ENCODE measurements at places on chromosomes 3 and 15. TPM values are rescaled to one million over a fixed set of nuclear protein-coding genes. Genes with fewer than 3 reads are reported as not detected.

UCN2 gene
- 6.0 TPM for total RNA-seq

DNA sequence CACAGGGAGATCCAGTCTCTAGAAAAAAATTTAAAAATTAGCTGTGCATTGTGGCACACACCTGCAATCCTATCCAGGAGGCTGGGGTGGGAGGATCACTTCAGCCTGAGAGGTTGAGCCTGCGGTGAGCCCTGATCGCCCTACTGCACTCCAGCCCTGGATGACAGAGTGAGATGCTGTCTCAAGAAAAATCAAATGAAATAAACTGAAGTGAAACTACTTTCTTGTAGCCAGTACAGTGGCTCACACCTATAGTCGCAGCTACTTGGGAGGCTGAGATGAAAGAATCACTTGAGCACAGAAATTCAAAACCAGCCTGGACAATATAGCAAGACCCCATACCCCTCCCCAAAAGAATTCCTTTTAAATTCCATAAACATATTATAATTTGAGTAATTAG, 35.4 kb downstream of the SMARCC1 start:
- DNase-seq, result no peak

DNA sequence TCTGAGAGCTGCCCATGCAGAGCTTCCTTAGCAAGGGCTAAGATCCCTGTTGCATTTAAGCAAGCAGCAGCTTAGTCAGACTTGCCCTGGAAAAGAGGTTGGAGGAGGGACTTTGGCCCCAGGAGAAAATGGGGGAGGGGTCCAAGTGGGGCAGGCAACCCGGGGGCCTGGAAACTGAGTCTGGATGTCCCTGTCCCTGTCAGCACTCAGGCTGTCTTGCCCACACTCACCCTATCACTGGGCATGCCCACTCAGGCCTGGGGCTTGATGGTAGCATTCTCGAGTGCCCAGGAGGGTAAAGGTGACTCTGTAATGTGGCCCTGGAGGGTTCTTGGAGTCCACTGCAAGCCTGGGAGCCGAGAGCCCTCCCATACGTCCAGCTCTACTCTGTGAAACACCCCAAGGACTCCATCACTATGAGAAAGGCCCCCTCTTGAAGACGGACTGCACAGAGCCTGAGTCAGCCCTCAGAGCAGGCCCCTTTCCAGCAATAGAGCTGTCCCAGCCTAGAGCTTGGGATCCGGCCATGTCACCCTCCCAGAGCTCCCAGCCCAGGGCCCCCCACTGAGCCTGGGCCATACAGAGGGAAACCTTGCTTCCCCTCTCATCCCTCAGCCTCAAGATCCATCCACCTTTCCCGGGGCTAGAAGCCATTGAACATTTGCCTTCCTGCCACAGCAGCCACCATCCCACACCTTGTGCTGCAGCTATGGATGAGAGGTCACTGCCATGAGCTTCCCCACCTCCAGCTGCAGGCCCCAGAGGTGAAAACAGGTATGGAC, 13.4 kb downstream of the MYL3 start:
- DNase-seq, result no peak

- DNase-seq, result peak; percentile 34
Observed at GRCh38 chr3:12287727-12288181, 1.1 kb upstream of the PPARG start.

DNA sequence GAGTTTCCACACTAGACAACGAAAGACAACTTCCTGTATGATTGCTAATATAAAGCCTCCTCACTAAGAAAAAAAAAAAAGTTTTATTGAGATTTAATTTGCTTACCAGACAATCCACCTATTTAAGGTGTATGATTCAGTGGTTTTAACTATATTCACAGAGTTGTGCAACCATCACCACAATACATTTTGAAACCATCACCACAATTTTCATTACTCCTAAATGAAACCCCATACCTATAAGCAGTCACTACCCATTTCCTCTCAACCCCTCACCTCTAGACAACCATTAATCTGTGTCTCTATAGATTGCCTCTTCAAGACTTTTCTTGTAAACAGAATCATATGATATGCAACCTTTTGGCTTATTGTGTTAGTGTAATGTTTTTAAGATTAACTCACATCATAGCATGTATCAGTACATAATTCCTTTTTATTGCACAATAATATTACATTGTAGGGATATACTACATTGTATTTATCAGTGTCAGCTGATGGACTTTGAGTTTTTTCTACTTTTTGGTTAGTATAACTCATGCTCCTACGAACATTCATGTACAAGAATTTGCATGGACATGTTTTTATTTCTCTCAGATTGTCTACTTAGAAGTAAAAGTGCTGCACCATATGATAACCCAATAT, 339.7 kb downstream of the NLGN1 start:
- no peak for DNase-seq

Measured in fibroblast of villous mesenchyme (primary cell).